ENCODE measurements at places on chromosomes 3 and 15.

- DNase-seq: no peak
These were observed 815 bp upstream of the ABCC5 start for GRCh38 chr3:184018424-184018973.

GRCh38 chr15:98599909-98600691 is 48.2 kb upstream of the IGF1R start:
- DNase-seq: no peak

DNA sequence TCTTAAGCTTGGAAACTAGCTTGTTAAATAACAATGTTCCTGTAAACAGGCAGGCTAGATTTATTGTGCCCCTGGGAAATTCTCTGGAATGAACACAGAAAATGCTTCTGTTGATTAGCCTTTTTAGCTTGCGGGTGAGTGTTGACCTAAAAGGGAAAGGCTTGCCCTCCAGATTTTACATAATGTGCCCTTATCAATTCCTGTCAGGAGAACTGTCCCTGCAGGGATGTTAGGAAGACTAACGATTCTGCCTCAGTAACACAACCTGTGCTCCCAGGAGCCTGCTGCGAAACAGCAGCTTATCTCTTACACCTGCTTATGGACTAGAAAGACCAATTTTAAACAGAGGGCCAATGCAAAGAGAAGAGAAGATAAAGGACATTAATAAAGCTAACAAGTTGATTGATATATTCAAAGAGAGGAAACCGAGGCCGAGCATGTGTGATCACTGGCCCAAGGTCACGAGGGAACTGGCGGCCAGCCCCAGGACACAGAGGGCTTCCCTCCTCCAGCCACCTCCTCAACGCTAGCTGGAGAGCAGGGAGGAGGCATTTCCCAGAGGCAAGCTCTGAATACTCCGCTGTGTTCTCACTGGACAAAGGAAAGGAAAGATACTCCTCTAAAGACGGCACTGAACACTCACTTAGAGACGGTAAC is 48.4 kb upstream of the TJP1 start:
- DNase-seq: no peak

DNA sequence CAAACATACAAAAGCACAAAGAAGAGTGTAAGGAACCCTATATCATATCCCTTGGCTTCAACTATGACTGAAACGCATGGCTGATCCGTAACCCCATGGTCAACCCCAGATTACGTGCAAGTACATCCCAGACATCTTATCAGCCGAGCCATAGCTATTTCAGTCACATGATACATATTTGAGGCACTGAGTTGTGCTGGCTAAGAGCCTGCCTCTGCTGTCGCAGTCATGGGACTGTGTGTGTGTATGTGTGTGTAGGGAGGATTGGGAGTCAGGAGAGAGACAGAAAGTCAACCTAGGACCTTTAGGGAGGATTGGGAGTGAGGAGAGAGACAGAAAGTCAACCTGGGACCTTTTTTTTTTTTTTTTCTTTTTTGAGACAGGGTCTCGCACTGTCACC is 8.4 kb downstream of the ST6GAL1 start:
- DNase-seq: no peak

DNA sequence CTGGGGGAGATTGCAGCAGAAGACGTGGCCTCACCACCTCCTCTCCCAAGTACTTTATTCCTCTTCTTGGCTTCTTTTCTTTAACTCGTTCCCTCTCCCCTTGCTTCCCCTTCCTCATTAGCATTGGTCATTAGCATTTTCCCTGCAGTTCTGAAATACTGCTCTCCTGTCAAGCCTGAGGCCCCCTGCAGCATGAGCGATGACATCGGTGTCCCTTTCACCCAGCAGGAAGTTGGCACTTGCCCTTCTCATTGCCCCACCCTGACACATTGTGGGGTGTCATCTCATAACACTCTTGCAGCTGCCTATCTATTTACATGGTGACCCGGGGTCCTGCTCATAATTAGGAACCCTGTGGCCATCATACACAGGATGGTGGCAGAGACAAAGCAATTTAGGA is 167.1 kb downstream of the ARRDC4 start:
- DNase-seq: no peak

DNA sequence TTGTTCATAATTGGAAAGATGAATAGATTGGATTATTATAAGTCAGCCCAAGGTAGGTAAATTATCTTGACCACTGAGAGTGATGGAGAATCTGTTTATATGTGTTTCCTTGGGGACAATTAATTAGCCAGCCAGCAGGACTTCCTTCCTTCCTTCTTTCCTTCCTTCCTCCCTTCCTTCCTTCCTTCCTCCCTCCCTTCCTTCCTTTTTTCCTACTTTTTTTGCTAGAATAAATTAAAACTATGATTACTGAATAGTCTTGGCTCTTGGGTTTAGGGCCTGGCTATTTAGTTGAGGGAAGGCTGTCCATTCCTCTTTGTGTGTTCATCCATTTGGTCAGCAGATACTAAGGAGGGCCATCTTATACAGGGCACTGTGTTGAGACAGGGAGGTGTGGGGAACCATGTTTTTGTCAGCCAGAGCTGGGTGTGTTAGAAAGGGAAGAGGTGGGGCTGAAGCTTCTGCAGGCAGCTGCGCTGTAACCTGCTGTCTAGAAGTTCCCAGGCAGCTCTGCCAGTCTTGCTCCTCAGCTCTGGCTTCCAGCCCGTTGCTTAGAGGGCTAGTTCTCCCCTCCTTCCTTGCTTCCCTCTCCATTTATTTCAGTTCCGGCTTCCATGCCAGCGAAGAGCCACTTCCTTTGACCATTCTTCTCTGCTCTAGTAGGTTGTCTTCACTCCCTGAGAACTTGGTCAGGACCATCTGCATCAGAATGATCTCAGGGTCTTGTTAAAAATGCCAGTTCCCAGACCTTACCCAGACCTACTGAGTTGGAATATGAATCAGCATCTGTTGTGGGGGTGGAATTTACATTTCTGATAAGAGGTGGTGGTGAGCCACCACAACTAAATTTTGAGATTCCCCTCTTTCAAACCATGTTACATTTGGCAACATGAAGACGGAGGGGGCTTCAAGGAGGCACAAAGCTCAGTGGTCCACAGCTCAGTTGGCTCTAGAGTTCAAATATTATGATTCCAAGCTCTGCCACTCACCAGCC is 113.9 kb downstream of the DGKG start:
- DNase-seq: no peak

DNA sequence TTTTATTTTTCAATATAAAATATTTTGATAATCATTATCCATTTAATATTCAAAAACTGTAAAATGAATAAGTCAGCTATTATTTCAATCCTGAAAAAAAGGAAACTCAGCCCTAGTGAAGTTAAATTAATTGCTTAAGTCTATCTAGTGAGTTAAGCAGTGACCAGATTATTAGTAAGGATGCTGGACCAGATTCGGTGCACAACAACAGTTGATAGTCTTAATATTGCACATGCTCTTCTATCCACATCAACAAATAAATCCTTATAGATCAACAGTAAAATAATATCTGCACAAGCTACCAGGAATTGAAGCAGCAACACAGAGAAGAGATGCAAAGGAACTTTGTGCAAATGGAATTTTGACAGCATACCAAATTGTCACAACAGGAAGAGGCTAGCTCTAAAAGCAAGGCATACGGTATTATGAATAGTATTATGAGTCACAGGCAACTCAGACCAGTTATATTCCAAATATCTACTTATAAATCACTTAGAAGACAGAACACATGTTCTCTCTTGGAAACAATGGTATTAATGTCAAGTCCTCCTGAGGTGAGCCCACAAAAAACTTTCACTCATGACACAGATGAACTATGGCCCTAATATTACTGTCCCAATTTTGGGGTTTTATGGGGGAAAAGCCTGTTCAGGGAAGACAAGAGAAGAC is 24.9 kb downstream of the VPS13C start:
- DNase-seq: no peak

- no peak for DNase-seq
These were observed 259.2 kb upstream of the CCDC54 start for GRCh38 chr3:107117922-107118536.

DNA sequence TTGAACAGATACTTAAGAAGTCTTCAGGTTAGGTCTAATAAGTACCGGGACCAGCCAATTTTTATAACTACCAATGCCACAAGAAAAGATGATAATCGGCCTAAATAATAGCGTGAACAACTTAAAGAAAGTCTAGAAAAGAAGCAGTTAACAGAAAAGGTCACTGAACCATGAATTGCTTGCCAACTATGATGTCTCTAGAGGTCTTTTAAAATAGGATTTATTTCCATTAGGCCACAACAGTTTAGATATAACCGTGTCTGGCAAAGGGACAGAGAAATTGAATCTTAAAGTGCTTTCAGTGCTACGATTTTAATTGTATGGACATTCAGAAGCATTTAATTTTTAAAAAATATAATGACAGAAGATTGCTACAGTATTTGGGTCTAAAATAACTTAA is 1070.4 kb downstream of the ROBO1 start:
- DNase-seq: no peak

DNA sequence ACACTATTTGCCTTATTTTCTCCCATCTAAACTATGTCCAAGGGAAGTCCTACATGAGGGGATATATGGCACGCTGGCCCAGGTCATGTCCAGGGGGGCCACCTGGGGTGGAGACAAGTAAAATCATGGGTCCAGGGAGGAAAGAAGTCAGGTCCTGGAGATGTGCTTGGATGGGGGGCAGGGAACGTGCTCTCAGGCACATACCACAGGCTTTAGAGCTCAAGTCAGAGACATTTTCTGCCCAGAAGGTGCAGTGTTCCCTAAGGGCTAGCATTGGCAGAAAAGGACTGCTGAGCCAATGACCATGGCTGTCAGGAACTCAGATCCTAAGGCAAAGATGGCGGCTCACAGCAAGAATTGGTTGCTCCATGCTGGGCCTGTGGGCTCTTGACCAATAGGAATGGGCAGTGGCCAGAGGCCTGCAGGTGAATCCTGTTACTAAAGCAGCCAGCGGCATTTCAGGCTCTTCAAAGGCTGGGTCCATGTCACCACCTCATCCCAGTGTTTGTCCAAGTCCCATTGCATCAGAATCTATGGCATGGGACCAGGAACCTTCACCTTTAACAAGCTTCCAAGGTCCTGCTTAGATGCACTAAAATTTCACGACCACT is 175.0 kb downstream of the RPLP1 start:
- DNase-seq: no peak

DNA sequence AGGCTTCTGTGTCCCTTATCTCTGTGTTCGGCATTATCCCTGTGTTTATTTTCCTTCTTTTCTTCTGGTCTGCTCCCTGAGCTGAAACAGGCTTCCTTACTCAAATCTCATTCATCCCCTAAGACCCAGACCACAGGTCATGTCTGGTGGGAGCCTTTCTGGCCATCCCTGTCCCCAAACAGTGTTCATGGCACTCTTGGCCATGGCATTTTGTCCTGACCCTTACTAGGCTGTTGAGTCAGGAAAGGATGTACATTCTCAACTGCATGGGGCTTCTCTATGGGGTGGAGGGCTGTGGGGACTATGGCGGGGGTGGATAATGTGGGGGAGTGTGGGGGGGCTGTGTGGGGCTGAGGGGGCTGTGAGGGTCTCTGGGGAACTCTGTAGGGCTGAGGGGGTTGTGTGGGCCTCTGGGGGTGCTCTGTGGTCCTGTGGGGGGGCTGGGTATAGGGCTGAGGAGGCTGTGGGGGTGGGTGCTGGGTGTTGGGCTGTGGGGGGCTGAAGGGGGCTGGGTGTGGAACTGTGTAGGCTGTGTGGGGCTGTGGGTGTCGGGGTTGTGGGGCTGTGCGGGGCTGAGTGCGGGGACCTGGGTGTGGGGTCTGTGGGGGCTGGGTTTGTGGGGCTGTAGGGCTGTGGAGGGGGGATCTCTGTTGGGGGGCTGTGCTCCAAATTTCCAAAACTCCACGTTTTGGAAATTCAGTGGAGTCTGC is 64.3 kb downstream of the KLF13 start:
- DNase-seq: no peak

GRCh38 chr15:69860321-69860720 is 237.4 kb downstream of the TLE3 start:
- DNase-seq: no peak

DNA sequence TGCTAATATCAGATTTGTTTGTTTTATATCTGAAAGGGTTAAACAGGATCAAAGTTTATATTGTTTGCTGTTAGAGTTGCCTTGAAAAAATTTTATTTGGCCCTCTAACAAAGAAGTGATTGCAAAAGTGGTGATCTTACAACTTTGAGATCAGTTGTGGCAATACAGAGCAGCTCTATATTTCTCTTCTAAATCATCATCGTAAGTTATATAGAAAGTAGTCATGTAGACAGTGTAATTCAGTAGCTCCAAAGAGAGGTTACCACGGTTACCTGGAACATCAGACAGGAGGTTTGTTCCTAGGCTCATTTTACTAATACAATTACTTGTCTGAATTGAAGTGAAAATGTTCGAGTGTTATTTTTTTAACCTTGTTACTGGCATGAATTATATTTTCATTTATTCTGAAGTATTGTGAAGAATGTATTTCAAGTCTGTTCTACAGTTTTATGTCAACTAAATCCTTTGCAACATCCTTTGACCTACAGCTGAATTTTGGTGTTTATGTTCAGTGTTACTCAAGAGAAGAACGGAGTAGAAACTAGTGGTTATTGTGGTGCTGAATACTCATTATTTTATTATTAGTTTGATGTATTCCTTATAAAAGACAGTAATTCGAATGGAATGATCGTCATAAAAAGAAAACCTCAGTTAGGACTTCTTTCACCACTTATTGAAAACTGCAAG is 214.2 kb downstream of the NAALADL2 start:
- no peak for DNase-seq

DNA sequence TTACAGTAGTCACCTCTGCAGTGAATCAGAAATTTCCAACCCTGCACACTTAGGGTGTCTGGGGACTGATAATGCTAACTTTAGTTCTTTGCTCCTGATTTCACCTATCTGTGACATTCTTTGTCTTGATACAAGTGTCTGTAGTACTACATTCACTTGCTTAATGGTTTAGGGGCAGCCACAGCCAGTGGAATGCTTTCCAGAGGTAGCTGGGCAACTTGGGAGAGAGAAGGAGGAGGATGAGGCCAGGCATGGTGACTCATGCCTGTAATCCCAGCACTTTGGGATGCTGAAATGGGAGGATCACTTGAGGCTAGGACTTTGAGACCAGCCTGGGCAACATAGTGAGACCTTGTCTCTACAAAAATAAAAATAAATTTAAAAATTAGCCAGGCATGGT is 8.5 kb downstream of the BAHD1 start:
- DNase-seq: no peak

DNA sequence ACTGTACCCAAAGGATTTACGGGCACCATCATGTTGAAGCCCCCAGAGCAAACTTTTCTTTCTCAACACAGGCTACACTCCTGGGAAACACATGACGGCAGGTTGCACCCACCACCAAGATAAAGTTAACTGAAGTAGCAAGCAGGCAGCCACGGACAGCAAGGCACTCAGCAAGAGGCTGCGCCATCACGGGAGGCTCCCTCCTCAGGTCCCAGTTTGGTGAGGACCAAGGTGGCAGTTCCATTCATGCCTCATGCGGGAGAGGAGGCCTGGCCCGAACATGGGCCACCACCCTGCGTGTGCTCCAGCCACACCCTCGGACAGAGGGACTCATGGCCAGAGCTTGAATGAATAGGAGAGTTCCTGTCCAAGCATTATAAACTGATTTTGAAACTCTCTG is 6.8 kb downstream of the ADCY5 start:
- no peak for DNase-seq

DNA sequence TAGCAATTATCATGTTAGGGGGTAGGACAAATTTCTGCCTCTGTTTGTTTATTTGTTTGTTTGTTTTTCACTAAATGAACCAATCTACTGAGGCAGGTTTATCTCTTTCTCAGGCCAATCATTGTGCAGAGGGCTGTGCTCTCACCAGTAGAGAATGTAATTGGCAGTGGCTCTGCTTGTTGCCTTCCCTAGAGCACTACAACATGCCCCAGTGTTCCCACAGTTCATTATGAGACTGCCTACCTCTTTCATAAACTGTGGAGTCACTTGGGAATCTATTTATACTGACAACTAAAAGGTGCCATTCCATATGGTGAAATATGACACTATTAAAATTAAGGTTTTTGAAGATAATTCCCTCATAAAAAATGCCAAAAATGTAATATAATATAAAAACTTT is 196.3 kb upstream of the ALCAM start:
- no peak for DNase-seq

All from cortex of kidney (tissue), 1 donor.